Activated CD8-positive, alpha-beta memory T cell treated with anti-CD3 and anti-CD28 coated beads for 1 hour (primary cell): ENCODE measurements at places on chromosomes 4 and X.

DNA sequence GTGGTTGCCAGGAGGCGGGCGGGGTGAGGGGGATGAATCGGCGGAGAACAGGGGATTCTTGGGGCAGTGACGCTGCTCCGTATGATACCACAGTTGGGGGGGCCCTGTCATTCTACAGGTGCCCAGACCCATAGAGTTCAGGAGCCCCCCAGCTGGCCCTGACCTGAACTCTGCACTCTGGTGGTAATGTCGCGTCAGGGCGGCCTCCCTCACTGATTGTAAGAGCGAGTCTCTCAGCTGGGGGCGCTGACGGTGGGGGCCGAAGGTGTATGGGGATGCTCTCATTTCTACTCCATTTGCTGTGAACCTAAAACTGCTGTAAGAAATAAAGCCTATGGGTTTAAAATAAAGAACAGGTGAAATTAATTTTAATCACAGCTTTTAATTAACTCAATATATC, 91.8 kb upstream of the PSAPL1 start:
- DNase-seq = no peak

GRCh38 chr4:133316909-133317308, 167.8 kb downstream of the PCDH10 start:
- DNase-seq = no peak

DNA sequence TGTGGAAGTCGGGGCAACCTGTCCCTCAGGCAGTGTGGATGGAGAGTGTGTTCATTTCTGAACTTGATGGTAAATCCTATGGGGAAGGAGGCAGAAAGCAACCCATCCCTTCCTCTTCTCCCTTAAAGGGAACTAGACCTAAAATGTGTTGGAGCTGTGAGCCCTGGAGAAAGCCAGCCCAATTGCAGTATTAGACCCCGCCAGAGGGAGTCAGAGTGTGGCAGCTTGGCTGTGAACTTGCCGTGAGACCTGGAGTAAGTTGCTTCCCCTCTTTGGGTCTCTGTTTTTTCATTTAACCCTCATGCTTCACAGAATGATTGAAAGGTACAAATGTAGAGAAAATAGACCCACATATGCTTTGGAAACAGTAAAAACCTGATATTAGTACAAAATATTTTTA, 108.7 kb upstream of the PAK3 start:
- no peak for DNase-seq

DNA sequence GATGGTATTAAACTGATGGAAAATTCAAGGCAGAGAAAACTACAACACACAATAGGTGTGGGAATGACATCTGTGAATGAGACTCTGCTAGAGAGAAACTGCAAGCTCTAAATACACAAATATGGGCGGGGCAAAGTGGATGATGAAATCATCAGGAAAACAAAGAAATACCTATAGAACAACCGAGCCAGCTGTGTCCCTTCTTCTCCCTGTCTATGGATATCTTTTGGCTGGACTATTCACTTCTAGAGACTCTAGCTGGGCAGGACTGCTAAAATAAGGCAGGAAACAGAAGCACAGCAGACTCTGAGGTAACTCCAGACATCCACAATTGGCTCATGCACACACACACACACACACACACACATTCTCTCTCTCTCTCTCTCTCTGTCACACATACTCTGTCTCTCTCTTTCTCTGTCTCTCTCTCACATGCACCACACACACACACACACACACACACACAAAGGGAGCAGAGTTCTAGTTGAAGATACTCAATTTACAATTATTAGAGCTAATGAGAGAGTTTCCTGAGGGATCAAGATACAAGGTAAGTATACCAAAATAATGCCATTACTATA, 27.2 kb upstream of the EDNRA start:
- DNase-seq = no peak

GRCh38 chrX:9700555-9700954, 65.1 kb downstream of the GPR143 start:
- no peak for DNase-seq

DNA sequence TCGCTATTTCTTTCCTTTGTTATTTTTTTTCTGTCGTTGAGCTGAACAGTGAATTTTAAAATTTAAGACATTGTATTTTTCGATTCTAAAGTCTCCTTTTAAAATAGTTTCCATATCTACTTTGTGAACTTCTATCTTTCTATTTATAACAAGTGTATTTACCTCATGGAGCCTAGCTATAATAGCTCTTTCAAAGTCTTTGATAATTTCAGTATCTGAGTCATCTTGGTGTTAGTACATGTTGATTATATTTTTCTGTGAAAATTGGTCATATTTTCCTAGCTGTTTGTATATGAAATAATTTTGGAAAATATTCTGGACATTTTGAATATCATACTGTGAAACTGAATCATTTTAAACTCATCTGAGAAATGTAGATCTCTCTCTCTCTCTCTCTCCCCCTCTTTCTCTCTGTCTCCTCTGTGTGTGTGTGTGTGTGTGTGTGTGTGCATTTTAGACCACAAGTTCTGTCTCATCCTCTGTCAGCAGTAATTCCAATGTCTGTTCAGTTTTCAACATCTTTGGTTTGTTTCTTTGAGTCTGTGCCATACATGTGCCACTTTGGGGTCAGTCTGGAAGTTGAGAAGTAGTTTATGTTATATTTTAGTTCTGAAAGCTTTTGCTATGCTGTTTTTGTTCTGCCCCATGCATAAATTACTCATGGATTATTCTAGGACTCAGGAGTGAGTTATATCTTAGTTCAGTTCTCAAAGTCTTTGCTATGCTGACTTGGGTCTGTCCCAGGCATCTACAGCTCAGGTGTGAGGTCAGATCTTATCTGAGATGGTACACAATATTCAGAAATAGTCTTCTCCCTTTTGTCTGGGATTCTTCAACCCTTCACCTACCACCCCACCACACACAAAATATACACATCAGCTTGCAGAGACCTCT, 366.4 kb upstream of the CASK start:
- no peak for DNase-seq

GRCh38 chrX:9938516-9938915, 28.6 kb upstream of the CLDN34 start:
- DNase-seq = no peak

DNA sequence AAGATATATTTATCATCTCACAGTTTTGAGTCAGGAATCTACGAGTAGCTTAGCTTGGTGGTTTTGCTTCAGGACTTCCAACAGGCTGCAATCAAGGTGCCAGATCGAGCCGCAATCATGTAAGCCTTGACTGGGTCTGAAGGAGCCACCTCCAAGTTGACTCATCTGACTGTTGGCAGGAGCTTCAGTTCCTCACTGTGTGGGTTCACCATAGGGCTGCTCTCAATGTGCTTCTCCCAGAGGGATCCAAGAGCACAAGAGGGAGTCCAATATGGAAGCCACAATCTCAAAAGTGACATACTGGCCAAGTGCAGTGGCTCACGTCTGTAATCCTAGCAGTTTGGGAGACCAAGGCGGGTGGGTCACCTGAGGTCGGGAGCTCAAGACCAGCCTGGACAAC, 26.5 kb downstream of the DCHS2 start:
- DNase-seq = no peak

- no peak for DNase-seq
Observed at GRCh38 chrX:43500996-43501694, 155.0 kb upstream of the MAOA start.

- no peak for DNase-seq
Observed at GRCh38 chrX:30568136-30568535, 9.4 kb downstream of the TASL start.

DNA sequence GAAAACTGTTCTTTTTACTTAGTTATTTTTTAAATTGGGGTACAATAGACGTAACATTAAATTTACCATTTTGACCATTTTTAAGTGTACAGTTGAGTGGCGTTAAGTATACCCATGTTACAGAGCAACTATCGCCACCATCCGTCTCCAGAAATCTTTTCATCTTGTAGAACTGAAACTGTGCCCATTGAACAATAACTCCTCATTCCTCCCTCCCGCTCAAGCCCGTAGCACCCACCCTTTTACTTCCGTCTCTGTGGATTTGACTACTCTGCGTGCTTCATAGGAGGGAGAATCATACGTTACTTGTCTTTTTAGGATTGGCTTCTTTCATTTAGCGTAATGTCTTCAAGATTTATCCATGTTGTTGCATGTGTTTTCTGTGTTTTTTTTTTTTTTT, 55.3 kb downstream of the TMEM131L start:
- DNase-seq = no peak

GRCh38 chr4:9927341-9928007, 93.8 kb downstream of the SLC2A9 start:
- DNase-seq = no peak

GRCh38 chr4:40202474-40202873, 5.6 kb downstream of the RHOH start:
- DNase-seq = no peak

- peak; percentile 6 for DNase-seq
Observed at GRCh38 chr4:155353923-155354540, 22.7 kb downstream of the MAP9 start.

DNA sequence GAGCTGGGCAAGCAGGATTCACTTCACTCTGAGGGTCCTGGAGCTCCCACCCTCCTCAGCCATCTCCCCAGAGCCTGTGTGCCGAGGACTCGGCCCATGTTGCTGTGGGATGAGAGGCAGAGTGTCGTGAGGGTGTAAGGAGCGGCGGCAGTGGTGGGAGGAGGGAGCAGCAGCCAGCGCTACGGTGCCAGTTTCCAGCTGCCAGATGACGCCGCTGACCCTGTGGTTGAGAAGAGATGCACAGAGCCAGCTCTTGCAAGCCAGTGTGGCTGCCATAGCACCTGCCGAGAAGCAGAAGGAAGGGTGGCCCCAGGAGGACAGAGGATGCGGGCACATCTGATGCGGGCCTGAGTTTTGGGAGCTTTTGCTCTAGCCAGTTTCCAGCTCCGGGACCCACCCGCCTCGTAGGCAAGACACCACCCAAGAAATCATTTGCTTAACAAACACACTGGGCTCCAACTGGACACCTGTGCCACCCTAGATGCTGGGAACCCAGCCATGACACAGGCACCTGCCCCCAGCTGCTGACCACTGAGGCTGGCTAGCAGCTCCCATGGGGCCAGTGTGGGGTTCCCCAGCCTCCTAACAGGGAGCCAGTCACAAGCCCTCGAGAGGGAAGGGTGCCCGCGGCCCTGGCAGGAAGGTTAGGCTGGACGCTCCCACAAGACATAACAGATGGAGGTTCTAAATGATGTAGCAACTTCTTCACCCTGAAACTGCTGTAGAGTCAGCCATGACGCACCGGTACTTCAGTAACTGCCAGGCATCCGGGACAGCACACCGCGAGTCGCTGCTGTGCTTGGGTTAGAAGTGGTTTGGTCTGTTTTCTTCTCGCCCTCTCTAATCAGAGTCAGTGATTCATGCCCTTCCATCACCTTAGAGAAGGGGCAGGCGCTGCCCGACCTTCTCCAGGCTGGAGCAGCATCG, 8.9 kb downstream of the MSANTD1 start:
- no peak for DNase-seq

GRCh38 chrX:50769389-50770063, 44.5 kb downstream of the SHROOM4 start:
- no peak for DNase-seq

- DNase-seq = no peak
Observed at GRCh38 chrX:115892787-115893671, 277.5 kb upstream of the AGTR2 start.

- no peak for DNase-seq
Observed at GRCh38 chr4:134390319-134390718, 188.7 kb upstream of the PABPC4L start.

DNA sequence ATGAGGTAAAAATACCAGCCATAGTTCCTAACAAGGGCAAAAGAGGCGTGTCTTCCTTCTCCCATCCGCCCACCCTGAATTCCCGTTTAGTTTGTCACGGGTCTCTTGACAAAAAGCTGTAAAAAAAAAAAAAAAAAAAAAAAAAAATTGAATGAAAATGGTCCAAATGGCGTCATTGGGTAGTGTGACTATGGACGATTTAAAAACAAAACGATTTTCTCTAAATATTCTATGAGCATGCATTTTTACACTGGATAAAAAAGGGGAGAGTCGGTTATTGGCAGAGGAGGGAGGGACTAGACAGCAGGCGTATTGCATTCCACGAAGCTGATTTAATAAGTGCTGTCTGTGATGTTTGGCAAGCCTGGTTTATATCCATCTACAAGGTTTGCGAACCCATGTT, at the start of gene FAM133A:
Gene FAM133A (plus strand): TSS at position 338 of the 403 bp plus-strand sequence. CDS start 35,214 bp downstream, outside the sequence.
- no peak for DNase-seq

- DNase-seq = no peak
Observed at GRCh38 chrX:103248553-103248952, 6.4 kb downstream of the TCEAL8 start.

GRCh38 chrX:72125331-72126047, 6.2 kb downstream of the RTL5 start:
- no peak for DNase-seq

GRCh38 chr4:130922955-130923354, 1827.0 kb downstream of the C4orf33 start:
- DNase-seq = no peak

DNA sequence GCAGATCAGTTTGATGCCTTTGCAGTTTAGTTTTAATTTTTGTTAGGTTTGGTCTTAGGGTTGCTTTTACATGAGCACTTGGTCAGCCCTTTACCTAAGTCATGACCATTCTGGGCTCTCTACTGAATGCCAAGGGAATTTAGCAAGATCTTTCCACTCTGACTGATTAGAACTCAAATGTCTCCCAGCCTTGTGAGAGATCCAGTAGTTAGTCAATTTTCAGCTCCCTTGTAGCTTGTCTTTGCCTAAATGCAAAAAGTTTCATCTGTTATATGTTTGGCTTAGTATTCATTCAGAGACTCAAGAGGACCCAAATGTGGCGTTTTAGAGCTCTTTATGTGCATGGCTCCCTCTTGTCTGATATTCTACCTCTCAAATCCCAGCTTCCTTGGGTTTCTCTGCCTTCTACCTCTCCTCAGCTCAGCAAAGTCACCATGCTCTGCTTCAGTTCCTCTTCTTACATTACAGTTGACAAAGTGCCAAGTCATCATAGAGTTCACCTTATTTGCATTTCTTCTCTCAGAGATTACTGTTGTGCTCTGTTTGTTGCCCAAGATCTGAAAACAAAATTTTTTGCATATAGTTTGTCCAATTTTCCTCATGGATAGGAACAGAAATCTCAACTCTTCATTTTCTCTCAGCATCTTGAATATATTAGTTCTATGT, 17.5 kb upstream of the JAKMIP1 start:
- no peak for DNase-seq

- no peak for DNase-seq
Observed at GRCh38 chrX:41033299-41033698, 51.9 kb upstream of the USP9X start.

DNA sequence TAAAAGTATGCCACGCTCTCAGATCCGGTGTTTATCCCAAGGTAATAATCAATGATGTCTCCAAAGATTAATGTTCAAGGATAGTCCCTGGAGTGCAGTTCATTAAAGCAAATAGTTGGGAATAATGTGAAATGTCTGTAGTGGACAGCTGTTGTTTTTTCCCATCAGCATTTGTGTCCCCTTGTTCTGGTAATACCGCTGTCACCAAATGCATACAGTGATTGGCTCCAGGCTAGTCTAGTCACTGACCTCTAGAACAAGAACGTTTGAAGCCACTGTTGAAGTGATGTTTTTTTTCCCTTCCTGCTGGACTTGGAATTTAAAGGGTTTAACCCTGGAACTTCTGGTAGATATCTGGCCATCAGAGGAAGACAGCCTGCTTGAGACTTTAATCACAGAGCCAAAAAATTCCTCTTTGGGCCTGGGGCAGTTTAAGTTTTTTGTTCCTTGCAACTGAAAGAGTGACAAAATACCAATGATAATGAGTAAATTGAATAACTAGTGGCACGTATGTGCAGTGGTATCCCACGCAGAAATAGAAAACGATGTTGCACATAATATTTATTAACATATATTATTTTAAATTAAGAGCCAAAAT, 30.6 kb downstream of the HSD17B11 start:
- no peak for DNase-seq

GRCh38 chr4:158131027-158131426, 41.8 kb downstream of the GASK1B start:
- DNase-seq = no peak

GRCh38 chr4:126853715-126854114, 779.0 kb upstream of the INTU start:
- no peak for DNase-seq
